ENCODE measurements at places on chromosomes 3 and 15.

GRCh38 chr3:137963463-137963862, 46.5 kb upstream of the CLDN18 start:
- no peak for DNase-seq

DNA sequence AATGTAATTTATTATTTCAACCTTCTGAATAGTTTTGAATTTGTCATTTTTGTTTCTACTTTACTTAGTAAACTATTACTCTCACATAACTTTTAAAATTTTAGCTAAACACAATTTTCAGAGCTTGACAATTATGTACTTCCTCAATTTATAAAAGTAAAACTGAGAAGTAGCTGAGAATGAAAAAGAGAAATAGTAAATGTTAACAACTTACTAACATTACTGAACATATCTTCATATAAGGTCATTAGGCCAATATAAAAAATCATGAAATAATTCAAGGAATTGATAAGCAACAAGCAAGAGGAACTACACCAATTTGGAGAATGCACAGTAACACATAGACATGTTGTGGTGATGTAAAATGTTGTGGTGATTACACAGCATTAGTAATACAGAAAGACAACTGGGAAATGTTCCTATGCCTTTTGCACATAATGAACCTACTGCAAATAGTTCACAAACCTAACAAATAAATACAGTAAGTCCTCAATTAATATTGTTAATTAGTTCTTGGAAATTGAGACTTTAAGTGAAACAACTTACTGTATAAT, 137.9 kb downstream of the CBLB start:
- DNase-seq = no peak

- no peak for DNase-seq
Measured at GRCh38 chr3:20222274-20222673, 36.3 kb upstream of the SGO1 start.

GRCh38 chr15:58459560-58459959, 27.8 kb downstream of the LIPC start:
- no peak for DNase-seq

GRCh38 chr15:85545185-85545584, 164.8 kb downstream of the AKAP13 start:
- DNase-seq = no peak

- no peak for DNase-seq
Measured at GRCh38 chr3:111585217-111585616, 9.9 kb downstream of the ZBED2 start.

DNA sequence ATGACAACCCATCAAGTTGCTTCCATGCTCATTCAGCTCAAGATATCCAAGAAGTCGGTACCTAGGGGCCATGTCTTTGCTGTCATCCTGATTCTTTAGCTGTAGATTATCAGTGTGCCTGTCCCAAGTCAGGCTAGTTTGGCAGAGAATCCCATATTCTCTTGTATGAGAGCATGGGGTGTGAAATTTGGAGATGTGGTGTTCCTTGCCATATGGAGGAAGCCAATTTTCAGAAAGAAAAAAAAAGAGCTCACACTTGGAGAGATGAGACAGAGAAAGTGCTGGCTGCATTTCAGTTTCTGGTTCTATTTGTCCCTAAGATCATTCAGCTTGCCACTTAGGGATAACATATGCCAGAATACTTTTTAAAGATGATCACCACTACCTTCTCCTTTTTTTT, 52.3 kb upstream of the SLC4A7 start:
- DNase-seq = no peak

GRCh38 chr3:169931747-169932520, 20.6 kb downstream of the SAMD7 start:
- no peak for DNase-seq

DNA sequence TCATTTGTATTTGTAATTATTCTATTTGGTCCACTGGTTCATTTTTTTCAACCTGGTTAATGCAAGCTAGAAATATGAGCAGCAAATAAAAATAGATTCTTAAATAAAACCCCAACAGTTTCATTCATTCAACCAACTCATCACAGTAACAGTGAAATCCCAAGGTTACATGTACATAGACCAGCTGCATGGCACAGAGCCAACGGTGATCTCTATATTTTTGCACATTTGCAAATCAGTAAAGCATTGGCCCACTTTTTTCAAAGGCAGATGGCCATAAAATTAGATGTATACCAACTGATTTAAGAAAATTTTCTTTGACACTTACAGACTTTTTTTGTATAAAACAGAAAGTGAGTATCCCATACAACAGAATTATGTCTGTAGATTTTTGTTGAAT, 49.3 kb downstream of the STRIT1 start:
- DNase-seq = no peak

- DNase-seq = no peak
Measured at GRCh38 chr3:175692256-175692655, 833.1 kb downstream of the NAALADL2 start.

- DNase-seq = no peak
Measured at GRCh38 chr3:187971629-187972028, 182.3 kb upstream of the LPP start.

DNA sequence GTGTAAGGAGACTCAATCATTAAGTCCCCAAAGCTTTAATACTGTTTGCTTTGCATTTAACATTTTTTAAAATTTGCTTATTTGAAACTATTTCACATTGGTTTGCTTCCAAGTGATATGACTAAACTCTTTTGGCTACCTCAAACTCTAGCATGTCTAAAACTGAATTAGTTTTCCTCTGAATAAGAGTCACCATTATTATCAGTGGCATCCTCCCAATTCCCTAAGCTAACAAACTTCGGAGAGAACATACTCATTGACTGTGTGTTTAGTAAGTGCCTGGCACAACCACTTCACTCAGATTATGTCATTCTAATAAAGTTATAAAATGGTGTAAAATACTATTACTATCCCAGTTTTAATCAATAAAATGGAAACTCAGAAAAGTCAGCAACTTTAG, 21.9 kb downstream of the ATOSA start:
- DNase-seq = no peak

DNA sequence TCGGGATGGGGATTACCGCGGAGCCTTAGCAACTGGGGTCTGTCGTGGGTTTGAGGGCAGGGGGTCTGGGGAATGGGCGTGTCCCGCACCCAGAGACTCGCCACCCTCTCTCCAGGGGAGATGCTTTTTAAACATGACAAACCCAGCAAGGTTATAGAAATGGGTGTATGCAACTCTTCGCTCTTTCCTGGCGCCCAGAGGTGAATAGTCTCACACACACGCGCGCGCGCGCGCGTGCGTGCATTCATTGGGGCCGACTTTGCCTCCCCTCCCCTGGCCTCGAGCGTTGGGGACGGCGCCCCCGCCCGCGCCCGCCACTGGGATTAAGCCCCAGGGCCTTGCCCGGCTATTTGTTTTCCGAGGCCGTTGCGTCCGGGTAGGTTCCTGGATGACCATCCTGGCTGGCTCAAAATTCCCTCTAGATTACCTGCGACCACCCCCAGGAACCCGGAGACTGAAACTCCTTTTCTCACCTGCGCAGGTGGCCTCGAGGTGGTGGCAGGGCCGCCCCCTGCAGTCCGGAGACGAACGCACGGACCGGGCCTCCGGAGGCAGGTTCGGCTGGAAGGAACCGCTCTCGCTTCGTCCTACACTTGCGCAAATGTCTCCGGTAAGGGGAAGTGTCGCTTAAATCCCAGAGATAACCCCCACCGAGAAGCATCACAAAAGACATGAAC, 777 bp downstream of the GPR160 start:
- no peak for DNase-seq

GRCh38 chr3:36373666-36374065, 6.6 kb upstream of the STAC start:
- no peak for DNase-seq

DNA sequence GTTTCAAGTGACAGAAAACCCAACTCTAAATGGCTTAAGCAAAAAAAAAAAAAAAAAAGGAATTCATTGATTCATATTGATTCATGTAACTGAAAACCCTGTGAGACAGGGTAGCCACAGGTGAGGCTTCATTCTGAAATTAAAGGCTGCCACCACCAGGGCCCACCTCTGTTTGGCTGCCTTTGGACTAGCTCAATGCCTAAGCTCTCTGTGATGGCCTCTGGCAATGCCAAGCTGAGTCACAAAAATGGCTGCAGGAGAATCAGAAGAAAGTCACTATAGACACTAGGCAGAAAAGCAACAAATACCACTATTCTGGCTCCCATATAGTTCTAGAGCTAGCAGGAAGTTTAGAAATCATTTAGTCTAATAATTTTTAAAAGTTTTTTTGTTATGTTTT, 38.2 kb upstream of the GYG1 start:
- DNase-seq = no peak

DNA sequence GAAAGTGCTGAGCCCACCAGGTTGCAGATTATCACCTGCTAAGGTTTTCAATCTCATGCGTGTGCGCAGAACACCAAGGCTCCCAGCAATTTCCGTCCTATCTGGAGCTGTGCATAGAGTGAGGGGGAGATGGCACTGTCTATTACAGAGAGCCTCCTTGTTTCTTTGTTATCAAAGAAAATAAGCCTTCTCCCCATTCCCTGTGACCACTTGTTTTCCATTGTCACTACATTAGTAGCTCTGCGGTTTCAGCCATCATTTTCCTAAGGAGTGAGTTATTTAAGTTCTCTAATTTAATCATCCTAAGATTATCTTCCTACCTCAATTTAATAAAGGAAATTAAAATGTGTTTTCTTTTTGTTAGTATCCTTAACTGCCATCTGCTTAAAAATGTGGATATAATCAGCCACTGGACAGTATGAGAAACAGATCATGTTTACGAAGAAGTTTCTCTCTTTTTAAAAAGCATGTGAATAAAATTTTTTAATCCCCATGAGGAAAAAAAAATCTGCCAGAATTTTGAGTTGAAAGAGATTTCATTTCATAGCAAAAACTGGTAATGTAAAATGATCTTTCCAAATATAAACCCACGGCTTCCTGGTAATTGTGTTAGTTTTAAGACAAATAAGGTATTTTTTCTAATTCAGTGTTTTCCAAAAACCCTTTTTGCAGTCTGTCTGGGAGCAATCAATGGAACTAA, 172.3 kb upstream of the UBE2E1 start:
- no peak for DNase-seq

- DNase-seq = no peak
Measured at GRCh38 chr3:106345353-106346027, 476.7 kb upstream of the CBLB start.

GRCh38 chr3:29282427-29283230, 1.8 kb downstream of the RBMS3 start:
- DNase-seq = no peak

DNA sequence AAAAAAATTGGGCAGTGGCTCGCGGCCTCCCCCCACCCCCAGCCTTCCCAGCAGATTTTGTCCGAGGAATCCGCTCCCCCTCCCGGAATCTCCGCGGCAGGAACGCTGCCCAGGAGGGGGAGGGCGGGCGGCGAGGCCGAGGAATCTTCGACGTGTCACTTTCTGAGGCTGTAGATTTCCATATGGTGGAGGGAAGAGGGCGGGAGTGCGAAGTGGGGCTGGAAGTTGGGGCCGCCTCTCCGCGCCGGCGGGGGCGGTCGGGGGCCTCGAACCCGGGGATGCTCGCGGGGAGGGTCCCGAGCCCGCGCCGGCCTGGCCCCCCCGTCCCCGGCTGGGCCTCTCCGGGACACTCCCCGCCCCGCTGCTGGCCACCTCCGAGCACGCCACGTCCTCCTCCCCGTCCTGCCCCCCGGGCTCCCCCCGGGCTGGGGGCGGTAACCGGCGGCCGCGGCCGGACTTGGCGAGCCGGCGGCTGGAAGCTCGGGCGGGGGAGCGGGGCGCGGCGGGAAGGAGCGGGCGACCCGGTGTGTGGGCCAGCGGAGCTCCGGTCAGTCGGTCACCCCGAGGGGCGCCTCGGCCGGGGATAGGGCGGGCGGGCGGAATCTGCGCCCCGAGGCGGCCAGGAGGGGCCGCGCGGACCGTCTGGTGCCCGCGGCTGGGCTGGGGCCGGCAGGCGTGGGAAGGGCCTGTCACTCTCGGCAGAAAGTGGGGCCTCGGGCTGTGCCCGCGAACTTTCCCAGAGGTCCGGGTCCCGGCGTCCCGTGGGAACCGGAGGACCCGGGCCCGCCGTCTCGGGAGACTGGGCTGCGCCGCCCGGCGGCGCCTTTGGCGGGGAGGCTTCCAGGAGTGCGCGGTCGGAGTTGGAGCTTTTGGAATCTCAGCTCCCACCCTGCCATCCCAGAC, 951 bp downstream of the FNDC3B start:
- peak; percentile 54 for DNase-seq

GRCh38 chr3:56677286-56677685, 5.8 kb downstream of the TASOR start:
- DNase-seq = no peak

- no peak for DNase-seq
Measured at GRCh38 chr15:82079736-82080135, 33.9 kb upstream of the MEX3B start.

GRCh38 chr3:10283638-10284037, 9.1 kb downstream of the GHRL start:
- DNase-seq = no peak

DNA sequence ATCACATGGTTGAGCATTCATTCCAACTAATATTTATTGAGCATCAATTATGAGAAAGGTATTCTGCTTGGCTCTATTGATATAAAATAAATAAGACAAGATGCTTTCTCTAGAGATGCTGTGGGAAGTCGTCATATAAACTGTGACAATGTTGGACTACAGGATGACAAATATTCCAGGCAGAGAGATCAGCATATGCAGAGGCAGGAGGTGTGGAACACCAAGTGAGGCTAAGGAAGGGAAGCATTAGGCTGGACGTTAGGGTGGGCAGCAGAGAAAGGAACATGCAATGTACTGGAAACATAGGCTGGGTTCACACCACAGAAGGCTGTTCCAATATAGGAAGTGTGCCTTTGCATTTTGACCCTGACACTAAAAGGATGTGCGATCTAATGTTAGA, 38.6 kb downstream of the CD200 start:
- no peak for DNase-seq

DNA sequence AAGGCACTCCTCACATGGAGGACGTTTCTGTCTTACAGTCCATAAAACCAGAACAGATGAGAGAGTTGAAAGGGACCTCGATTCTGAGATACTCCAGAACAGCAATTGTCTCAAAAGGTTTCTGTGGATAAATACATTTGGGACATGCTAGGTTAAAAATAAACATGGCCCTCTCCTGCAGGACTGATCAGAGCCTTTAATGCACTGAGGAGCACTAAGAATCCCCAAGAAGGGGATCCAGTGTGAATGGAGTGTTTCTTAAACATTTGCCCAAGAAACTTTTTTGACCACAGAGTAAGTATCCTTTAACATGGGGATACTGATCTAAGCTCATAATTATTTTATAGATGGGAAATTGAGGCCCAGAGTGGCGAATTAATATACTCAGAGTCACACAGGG, 223.4 kb downstream of the XXYLT1 start:
- no peak for DNase-seq
